Activated CD8-positive, alpha-beta memory T cell treated with anti-CD3 and anti-CD28 coated beads, Interleukin-2, amount 50 U/mL, for 4 hours (primary cell): ENCODE measurements at places on chromosomes 7 and 10.

GRCh38 chr10:613271-614138, 76.0 kb downstream of the DIP2C start:
- DNase-seq = no peak

GRCh38 chr10:131666091-131666490, 234.7 kb upstream of the PPP2R2D start:
- no peak for DNase-seq

- no peak for DNase-seq
Measured at GRCh38 chr7:27602766-27603165, 59.9 kb downstream of the HIBADH start.

DNA sequence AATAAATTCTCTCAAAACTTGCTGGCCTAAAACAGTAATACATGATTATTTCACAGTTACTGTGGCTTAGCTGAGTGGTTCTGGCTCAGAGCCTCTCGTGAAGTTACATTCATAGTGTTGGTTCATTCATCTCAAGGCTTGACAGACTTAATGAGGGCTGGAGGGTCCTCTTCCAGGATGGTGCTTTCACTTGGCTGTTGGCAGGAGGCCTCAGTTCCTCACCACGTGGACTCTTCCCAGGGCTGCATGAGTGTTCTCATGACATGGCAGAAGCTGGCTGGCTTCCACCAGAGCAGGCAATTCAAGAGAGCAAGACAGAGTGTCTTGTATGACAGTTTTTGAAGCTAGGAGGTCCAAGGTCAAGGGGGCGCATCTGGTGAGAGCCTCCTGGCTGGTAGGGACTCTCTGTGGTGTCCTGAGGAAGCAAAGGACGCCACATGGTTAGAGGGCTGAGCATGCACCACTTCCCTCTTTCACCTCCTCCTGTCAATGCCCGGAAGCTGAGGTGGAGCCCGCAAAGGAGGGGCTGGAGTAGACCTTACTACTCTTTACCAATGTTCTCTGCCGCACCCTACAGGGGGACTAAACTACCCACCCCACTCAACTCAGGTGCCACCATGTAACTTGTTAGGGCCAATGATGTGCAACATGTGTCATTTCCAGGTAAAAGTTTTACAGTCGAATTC, 58.2 kb upstream of the YAE1 start:
- DNase-seq = no peak

DNA sequence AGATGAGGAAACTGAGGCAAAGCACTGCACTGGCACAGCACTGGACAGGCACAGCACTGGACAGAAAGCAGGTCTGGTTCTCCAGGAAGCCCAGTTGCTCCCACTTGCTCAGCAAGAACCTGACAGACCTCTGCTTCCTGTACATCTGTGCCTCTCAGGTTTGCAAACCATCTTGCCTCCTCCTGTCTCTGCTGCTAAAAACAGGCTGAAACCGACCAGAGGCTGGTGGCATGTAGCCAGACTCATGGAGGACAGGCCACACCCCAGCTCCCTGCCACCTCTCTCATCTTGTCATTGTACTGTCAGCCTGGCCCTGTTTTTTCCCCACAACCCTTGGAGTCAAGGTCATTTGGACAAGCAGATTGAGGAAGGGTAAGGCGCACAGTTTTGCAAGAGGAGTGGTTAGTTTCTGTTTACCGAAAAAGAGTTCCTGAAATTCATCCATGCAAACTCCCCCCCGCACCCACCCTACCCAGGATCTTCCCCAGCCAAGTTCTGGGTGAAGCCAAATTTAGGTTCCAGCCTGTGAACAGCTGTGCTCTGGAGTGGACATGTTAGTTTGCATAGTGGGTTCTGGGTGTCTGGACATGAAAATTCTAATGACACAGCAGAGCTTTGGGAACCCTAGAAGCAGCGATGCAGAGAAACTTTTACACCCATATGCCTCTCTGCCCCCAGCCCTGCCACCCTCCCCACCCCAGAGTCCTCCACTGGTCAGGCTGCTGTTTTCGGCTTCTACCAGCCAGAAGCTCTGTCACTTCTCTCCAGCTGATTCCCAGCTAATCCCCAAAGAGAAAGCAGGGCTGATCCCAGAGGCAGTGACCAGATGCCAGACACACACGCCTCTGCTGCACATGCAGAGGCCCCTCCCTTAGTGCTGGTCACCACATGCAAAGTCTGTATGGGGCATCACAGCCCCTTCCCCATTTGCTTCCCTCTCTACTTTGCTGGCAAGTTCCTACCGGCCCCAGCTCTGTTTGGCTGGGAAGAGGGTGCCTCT, 8.5 kb upstream of the C10orf105 start:
- peak; percentile 49 for DNase-seq

- DNase-seq = no peak
Measured at GRCh38 chr10:124928087-124928486, 13.8 kb upstream of the ZRANB1 start.

DNA sequence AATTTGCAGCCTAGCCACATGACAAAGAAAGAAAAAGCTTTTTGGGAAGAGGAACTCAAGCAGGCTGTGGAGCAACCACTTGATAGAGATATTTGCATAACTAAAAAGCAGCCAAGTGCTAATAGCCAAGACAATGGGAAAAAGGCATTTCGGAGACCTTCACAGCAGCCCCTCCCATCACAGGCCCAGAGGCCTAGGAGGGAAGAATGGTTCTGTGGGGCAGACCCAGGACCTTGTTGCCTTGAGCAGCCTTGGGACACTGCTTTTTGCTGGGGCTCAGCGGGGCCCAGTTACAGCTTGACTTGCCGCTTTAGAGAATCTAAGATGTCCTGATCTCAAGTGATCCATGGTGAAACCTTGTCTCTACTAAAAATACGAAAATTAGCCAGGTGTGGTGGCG, 38.5 kb downstream of the FAM149B1 start:
- no peak for DNase-seq
